Stimulated activated CD4-positive, alpha-beta T cell treated with anti-CD3 and anti-CD28 coated beads, Interleukin-1b, Interleukin-23, amount 100 ng/mL, for 1 hour (primary cell): ENCODE measurements at places on chromosomes 1 and 21.
A peak's percentile ranks its signal among the peaks of the same experiment; 100 is the strongest.

DNA sequence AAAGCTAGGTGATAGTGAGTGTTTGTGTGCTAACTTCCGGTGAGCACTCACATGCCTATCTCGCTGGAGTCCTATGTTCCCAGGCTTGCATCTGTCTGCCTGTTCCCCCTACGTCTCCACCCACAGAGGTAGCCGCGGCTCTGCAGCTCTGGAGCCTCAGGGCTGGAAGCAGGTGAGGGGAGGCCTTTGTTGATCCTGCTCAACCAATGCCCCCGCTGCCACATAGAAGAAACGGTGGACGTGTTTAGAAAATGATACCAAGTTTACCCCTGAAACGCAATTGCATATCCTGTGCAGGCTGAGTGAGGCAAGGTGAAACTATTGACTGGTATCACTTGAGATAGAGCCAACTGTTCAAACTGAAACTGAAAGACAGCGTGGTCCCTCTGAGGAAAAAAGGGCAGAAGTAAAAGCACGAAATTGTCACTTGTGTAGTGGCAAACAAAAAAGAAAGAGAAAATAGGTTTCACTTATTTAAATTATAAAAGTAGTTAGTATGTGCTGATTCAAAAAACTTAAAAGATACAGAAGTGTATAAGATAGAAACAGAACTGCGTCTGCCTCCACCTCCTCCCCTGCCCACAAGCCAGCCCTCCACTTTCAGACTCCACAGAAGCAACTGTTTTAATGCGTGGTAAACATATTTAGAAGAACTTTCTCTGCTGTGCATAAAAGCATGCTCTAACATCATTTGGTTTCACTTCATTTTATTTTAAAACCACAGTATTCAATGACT lies 38.6 kb upstream of the ETS2 start:
- DNase-seq: peak; percentile 21

DNA sequence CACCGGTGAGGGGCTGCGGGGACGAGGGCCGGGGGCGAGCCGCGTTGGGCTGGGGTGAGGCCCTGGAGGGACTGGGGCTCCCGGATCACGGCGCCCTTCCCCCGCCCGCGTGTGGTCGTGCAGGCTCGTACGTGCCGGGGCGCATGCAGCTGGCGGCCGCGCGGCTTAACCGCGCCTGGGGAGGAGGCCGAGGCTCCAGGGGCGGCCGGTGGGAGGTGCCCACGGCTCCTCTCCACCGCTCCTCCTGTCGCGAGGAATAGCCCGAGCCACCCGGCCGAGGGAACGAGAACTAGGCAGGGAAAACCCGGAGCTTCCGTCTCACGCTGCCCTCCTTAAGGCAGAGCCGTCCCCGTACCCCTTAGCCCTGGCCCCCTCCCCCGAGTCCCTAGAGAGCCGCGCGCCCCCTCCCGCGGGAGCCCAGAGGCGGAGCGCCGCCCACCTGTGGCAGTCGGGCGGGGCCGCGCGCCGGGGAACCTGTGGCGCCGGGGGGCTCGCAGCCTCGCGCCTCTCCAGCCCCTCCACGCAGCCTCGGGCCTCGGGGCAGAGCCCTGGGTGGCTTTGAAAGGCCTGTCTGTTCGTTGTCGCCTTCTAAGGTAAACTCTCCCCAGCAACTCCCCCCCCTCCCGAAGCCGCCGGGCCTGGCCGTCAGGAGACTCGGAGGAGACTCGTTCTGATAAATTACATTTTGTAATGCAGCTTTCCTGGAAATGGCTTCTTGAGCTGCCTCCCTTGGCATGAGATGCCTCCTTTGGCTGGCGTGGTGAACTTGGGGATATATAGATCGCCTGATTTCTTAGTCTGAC lies 746 bp downstream of the AK4 start:
- no peak for DNase-seq

GRCh38 chr1:61142726-61143500 lies 60.6 kb downstream of the NFIA start:
- DNase-seq: no peak

DNA sequence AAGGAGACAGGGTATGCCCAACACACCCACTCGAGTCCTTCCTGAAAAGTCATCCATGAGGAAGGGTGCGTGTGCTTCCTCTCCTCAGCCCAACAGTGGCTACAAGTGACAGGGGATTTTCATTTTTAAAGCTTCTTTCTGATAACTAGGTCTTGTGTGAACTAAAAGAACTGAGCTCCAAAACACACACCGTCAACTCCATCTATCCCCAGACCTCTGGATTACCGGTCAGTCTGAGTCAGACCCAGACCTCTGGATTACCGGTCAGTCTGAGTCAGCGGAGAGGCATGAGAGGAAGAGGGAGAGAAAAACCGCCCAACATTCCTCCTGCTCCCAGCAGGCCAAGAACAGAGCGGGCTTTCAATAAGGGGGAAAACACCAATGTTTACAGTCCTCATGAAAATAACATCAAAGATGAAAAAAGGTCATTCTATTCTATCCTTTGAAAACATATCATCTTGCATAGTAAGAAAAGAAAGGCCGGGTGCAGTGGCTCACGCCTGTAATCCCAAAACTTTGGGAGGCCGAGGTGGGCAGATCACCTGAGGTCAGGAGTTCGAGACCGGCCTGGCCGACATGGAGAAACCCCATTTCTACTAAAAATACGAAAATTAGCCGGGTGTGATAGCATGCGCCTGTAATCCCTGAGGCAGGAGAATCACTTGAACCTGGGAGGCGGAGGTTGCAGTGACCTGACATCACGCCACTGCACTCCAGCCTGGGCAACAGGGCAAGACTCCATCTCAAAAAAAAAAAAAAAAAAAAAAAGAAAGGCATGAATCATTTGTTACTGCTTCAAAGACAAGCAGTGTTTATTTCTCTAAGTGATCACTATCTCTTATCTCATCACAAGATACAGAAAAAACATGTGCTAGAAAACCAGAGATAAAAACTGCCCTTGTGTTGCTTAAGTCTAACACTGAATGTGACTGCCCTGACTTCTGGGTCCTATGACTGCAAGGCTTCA lies 3.4 kb downstream of the PTTG1IP start:
- DNase-seq: no peak

- no peak for DNase-seq
Measured at GRCh38 chr1:201850053-201850397, 21.1 kb downstream of the IPO9 start.

- no peak for DNase-seq
Measured at GRCh38 chr1:244056577-244056976, 5.5 kb downstream of the ZBTB18 start.

- DNase-seq: no peak
Measured at GRCh38 chr1:54601730-54602129, 21.6 kb downstream of the FAM151A start.

DNA sequence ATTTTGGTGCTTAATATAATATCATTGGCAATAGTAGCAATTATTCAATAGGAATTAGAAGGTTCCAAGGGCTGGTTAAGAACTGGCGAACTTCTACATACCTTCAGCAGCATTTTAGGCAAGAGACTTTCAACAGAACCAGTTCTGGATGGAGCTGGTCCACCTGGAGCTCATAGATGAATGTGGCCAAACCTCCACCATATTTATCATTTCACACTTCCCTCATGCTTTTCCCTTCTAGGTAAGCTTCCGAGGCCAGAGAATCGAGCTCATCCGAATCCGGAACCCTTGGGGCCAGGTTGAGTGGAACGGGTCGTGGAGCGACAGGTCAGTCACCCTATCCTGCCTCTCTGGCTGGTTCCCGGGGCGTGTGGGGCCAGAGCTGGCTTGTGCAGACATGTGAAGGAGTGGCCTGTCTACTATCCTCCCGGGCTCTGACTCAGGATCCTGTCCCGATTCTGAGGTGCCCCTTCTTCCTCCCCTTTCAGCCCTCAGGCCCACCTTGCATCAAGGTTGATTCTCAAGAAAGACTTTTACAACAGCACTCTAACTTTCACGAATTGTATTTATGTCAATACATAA lies 24.7 kb downstream of the CAPN9 start:
- DNase-seq: no peak

DNA sequence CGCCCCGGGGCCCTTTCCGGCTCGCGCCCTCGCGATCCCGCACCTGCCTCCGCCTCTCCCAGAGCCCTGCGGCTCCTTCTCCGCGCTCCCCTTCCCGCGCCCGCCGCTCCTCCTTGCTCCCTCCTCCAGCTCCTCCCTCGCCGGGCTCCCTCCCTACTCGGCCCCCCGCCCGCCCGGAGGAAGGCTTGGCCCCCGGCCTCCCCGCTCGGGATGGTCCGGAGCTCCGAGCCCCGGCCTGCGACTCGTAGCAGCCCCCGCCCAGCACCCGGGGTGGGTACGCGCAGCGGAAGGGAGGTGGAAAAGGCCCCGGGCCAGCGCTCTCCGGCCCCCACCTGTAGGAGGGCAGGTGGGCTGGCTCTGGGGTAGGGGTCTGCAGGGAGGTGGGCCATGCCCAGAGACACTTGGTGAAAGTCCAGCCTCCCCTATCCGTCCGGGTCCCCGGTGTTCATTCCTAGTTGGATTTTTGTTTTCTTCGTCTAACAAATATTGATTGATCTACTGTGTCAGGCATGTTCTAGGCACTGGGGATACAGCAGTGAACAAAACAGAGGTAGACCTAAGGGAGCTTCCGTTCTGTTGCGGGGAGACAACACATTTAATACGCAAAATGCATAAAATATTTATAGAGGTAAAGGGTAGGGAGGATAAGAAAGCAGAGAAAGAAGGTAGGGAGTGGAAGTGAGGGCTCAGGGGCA lies at the start of gene HTR1D:
Gene HTR1D (minus strand): TSS at position 82 of the 695 bp plus-strand sequence. CDS start 23,283 bp downstream, outside the sequence.
- DNase-seq: no peak

- no peak for DNase-seq
Measured at GRCh38 chr1:165573787-165574186, 30.0 kb downstream of the LRRC52 start.

- DNase-seq: no peak
Measured at GRCh38 chr1:153968408-153968807, 706 bp downstream of the CREB3L4 start.

DNA sequence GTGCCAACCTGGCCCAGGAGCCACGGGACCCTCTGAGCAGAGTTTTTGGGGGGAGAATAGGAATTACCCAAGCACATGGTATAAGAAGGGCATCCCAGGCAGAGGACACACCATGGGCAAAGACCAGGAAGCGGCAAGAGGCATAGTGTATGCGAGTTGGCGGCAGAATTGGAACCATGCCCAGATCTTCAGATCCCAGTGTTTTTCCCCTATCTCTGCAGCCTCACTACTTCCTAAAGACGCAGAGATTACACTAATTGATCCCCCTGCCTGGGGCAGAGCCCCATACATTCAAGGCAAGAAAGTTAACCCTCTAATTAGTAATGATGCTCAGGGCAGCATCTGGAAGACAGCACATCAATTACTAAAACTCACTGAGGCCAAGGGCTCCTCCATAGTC lies 48.2 kb downstream of the SYT2 start:
- no peak for DNase-seq

- DNase-seq: no peak
Measured at GRCh38 chr1:209672705-209673630, 2.2 kb upstream of the G0S2 start.

DNA sequence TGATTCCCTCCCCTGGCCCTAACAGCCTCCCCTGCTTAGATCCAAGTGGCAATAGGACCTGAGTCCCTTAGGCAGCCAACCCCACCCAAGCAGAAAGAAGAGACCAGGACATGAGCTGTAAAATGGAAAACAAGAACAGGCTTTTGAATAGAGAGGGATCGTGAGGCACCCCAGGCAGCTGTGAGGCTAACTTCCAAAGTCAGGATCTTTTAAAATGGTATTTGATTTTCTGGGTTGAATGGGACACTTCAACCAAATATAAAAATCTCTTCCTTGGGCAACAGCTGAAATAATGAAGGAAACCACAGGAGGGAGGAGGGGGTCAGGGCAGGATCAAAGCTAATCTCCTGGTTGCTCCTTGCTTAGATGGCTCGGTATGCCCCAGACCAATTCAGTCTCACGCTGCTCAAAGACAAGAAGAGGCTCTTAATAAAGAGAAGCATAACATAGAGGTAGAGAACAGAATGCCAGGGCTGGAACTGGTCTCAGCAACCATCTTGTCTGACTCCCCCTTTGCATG lies 28.6 kb upstream of the AVPR1B start:
- DNase-seq: no peak

DNA sequence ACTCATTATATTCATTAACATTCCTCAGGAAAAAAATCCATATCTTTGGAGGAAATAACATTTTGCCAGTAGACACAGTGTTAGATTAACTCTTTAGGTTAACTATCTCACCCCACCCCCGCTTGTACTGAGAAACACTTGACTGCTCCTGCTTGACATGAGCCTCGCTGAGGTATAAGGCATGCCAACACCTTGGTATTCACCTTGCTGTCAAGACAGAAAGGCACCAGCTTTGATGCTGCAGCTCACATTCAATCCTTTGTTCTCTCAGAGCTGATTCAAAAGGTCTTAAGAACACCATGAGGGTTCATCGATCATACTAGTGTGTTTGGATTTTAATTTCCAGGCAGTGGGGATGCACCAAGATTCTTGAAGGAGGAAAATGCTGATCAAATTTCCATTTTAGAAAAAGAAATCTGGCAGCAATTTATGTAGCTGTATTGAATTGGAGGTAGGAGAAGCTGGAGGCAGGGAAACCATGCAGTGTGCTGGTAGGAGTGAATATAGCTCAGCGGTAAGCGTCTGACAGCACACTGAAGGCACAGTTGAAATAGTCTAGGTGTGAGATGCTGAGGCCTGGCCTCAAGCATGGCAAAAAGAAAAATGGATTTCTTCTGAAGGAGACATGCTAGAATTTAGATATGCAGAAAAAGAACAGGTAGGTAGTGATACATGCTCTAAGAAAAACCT lies 108.0 kb upstream of the ST6GALNAC5 start:
- DNase-seq: no peak

GRCh38 chr1:168386949-168387586 lies 106.4 kb downstream of the TBX19 start:
- peak; percentile 34 for DNase-seq

DNA sequence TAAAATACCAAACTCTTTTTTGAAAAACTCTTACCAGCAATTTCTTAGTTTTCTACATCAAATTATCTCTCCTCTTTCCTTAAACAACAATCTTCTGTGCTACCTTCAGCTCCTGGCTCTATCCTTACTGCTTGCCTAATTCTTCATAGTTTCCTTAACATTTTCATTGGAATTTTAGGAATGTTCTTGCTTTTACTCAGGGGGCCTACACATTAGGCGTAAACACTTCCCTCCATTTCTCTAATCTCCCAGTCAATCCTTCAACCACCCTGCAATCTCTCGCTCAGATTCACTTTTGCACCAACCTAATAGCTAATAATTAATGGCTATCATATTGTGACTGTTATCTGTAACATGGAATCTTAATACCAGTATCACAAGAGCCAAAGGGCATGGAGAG lies 50.1 kb downstream of the ADAMTS5 start:
- no peak for DNase-seq

- no peak for DNase-seq
Measured at GRCh38 chr21:29185172-29185571, 54.7 kb downstream of the MAP3K7CL start.
